ENCODE measurements at places on chromosomes 6 and 20.

DNA sequence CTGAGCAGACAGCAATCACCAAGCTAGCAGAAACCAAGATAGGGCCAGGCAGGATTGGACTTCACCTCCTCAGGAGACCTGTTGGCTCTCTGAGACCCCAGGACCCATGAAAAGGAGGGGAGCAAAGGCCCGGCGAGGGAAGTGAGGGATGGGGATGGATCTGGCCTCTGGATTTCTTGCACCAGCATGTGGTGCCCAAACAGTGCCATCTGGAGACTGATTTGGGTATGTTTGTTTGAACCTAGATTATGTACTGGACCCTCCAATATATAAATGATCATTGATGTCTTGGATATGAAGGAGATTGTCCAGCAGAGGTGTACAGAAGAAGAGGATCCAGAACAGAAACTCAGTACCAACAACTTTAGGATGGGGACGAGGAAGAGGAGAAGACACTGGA lies 83.4 kb upstream of the LY86 start:
- no peak for DNase-seq

GRCh38 chr6:121641158-121641557 lies 205.7 kb downstream of the GJA1 start:
- DNase-seq: no peak

DNA sequence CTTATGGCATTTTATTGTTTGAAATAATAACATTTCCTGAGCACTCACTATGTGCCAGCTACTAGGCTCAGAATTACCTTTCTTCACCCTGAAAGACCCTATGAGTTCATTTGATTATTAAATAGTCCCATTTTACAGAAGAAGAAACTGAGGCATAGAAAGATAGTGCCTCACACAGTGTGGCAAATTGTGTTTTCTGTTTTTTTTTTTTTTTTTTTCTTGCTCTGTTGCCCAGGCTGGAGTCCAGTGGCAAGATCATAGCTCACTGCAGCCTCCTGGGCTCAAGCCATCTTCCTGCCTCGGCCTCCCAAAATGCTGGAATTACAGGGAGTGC lies 59.7 kb upstream of the PTPN1 start:
- no peak for DNase-seq

GRCh38 chr20:5085380-5085779 lies 34.4 kb downstream of the PCNA start:
- DNase-seq: no peak

- no peak for DNase-seq
Measured at GRCh38 chr20:19265646-19266374, 53.4 kb downstream of the SLC24A3 start.

DNA sequence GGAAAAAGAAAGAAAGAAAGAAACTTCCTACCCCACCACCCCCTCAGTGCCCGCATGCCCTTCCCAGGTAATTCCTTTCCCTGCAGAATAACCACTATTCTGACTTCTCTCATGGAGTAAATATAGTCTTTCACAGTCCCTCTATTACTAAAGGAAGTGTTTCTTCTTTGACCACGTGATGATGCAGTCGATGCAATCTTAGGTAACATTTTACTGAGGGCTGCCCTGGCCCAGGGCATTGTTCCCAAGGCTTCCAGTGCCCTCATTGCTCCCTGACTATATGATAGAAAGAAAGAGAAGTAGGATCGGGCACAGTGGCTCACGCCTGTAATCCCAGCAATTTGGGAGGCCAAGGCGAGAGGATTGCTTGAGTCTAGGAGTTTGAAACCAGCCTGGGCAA lies 29.1 kb downstream of the ARHGAP40 start:
- no peak for DNase-seq

DNA sequence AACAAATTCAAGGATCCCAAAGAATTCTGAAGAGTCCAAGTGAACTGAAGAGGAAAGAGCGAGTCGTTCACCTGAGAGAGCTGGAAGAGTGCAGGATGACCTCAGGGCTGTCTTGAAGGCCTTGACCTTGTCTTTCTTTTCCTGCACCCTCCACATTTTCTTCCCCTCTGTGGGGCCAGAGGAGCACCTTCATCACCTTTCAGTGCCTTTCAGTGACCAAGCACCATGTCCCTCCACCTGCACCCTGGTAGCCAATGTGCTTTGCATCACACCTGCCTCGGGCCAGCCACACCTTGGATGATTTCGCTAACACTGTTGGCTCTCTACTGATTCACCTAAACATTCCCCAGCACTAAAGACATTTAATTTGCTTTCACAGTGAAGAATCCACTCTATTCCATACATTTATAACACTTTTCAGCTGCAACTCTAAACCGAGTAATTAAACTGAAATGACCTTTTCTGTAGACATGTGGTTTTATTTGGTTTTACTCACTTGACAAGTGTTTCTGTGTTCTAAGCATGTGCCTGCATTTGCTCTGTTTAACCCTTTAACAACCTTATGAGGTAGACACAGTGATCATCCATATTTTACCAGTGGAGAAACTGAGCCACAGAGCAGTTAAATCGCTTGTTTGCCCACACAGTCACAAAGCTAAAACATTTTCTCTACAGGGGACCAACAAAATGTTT lies 121.3 kb upstream of the CST7 start:
- DNase-seq: no peak

- no peak for DNase-seq
Measured at GRCh38 chr20:54920491-54920890, 445.1 kb downstream of the DOK5 start.

DNA sequence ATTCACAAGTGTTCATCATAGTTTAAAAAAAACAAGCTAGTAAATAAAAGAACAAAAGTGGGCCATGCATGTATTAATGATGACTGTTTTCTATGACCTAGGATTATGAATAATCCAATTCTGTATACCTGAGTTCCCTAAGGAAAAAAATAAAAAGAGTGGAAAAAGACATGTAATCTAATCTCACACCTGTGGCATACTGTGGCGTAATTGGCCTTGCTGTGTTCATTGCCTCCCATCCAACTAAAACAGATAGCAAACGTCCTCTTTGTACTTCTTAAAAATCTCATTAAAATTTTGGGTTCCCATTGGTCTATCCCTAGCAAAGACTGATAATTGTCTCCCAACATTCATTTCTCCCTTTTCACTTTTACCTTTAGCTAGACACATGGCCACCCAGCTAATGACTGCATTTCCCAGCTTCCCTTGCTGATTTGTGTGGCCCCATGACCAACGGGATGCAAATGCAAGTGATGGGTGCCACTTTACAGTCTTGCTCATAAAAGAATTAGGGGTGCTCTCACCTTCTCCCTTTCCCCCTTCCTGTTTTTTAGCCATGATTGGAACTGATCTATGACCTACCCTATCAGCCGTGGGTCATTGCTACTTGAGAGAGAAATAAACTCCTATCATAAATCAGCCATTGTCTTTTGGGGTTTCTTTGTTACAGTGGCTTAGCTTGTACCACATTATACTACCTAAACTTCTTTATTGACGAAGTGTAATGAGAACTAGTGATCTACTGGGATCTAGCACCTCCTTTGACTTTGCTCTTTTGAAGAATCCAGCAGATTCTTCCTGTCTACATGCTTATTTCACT lies 32.0 kb upstream of the TBC1D22B start:
- no peak for DNase-seq

DNA sequence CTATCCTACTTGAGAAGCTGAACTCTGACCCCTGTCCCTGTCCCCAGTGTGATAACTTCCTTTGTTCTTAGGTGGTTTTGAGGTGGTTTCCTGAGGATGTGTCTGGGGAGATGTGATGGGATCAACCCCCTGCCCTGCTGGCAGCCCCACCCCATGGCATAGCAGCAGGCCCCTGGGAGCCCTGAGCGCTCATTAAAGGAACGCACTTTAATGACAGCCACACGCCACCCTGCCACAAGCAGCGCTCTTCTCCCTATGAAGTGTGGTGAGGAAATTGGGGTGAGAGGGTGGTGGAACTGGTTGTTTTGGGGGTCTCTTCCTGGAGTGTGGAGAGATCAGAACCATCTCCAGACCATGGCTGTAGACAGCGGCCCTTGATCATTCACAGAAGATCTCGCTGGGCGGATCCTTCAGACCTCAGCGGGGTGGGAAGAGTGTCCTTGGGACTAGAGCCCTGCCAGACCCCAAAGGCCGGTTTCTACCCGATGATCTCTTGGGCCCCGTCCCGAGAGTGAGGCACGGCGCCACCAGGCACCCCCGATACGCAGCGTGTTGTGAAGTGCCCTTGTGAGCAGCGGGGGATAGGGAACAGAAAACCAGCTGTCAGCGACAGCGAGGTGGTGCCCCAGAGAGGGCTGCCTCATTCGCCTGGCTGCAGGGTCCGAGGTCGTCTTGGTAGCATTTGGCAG lies 45.4 kb downstream of the SYNJ2 start:
- DNase-seq: no peak

DNA sequence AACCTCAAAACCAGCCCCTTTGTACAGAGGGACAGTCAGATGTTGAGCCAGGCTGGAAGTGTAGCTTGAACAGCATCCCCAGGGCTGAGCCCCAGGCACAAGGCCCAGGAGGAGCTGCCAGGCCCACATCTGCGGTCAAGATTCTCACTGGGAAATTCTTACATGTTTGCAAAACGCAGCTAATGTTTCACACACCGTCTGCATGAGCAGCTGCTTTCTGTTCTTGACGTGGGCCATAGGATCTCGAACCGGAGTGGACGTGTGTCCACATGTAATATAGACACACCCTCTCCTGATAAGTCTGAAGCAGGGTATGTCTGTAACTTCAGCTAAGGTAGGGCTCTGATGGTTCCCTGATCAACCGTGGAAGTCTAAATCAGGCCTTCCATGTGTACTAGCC lies 41.3 kb upstream of the TRAF3IP2 start:
- no peak for DNase-seq

DNA sequence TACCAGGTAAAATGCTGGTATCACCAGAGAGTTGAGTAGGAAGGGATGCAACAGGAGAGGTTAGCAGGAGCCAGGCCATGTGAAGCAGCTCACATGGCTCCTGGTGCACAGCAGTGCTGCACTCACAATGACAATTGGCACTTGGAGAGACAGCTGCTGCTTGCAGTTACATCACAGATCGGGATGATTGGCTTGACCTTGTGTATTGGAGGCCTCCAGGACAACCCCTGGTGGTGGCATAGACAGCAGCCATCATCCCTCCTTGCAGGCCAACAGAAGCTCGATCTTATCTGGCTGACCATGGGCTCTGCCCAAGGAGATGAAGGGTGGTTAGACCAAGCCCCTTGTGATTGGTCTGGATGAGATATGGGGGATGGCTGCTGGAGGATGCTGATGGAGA lies 73.0 kb downstream of the EYA2 start:
- DNase-seq: no peak

DNA sequence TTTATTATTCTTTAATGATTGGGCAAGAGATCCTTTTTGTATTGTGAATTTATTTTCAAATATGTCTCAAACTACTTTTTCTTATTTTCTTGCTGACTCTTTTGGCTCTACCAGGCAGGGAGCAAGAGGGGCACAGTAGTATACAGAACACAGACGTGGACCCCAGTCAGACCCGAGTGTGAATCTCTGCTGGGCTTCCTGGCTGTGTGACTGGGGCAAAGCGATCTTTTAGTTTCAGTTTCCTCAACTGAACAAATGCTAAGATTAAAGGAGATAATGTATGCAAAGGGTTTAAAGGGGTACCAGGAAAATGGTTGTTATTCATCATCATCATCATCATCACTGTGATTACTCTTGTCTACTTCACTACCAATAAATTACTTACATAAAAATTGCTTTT lies 317.5 kb downstream of the HIVEP2 start:
- DNase-seq: no peak

- DNase-seq: no peak
Measured at GRCh38 chr6:2094642-2095041, 150.8 kb downstream of the GMDS start.

- DNase-seq: no peak
Measured at GRCh38 chr6:108710030-108710429, 138.2 kb upstream of the ARMC2 start.

DNA sequence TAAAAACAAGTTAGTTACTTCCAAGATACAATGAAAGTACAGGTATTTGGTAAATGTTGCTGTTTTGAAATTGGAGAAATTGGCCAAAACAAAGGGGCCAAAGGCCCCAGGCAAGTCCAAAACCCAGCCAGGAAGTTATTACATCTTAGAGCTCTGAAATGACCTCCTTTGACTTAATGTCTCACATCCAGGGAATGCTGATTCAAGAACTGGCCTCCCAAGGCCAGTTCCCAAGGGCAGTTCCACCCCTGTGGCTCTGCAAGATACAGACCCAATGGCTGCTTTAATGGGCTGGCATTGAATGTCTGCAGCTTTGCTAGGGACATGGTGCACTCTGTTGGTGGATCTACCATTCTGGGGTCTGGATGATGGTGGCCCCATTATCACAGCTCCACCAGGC lies 217.3 kb upstream of the FKBP1C start:
- no peak for DNase-seq

DNA sequence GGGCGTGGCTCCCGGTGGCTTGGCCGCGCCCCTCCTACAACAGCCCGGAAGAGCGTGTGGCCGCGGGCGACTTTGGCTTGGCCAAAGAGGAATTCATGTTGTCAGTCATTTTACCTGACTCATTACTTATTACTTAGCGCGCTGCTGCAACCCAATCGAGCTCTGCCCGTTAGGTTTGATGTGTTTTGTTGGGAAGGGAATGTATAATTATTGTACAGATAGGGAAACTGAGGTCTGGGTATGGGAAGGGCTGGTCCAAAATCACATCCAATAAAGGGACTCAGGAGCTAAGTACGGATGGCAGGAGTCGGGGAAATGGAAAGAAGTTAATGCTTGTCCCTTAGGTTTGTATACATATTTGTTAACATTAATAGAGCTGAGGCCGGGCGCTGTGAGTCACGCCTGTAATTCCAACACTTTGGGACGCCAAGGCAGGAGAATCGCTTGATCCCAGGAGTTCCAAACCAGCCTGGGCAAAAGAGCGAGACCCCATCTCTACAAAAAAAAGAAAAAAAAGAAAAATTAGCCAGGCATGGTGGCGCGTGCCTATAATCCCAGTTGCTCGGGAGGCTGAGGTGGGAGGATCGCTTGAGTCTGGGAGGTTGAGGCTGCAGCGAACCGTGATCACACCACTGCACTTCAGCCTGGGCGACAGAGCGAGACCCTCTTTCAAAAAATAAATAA lies 639 bp upstream of the ZNF335 start:
- no peak for DNase-seq

GRCh38 chr6:136921381-136921935 lies 643 bp upstream of the SLC35D3 start:
- DNase-seq: no peak

DNA sequence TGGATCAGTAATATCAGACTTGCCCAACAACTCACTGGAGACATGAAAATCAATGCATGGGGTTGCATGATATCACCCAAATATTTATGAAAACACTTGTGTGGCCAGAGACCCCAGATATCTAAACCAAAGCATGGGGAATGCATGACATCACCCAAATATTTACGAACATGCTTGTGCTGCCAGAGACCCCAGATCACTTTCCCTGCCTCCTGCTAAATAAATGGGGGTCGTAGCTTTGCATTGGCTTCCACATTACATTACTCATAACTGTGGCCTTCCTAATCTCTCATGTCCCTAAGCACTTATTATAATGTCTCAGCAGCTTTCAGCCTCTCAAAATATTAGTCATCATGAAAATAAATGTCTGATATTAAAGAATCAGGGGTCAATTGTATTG lies 838.0 kb upstream of the DEFB115 start:
- DNase-seq: no peak

Data from hematopoietic multipotent progenitor cell treated with erythropoietin and hydrocortisone succinate and interleukin-3 and kit ligand, for 15 days (in vitro differentiated cells).